ENCODE measurements at places on chromosomes 7 and 10. TPM values are rescaled to one million over a fixed set of nuclear protein-coding genes. Genes with fewer than 3 reads are reported as not detected.

The A1CF gene
- 0.46 TPM for polyA plus RNA-seq

The NEUROD6 gene
- not detected for polyA plus RNA-seq

The MACROH2A2 gene
- 7.7 TPM for polyA plus RNA-seq

The LIPJ gene
- not detected for polyA plus RNA-seq

The LIPF gene
- 36,465 TPM for polyA plus RNA-seq
